H1 (cell line): ENCODE measurements at places on chromosomes 13 and 19.

GRCh38 chr19:15869873-15870272 lies 28.0 kb downstream of the CYP4F2 start:
- DNase-seq = no peak
- H3K27ac ChIP-seq = no peak overlapping the region
- no peaks in the 10 kb centered on the region for H3K27me3 ChIP-seq

GRCh38 chr13:40377783-40378182 lies 288.7 kb downstream of the FOXO1 start:
- no peak for DNase-seq
- no peaks in the 10 kb centered on the region for H3K27me3 ChIP-seq
- no peak overlapping the region for H3K27ac ChIP-seq
- no peaks in the 10 kb centered on the region for H3K36me3 ChIP-seq

DNA sequence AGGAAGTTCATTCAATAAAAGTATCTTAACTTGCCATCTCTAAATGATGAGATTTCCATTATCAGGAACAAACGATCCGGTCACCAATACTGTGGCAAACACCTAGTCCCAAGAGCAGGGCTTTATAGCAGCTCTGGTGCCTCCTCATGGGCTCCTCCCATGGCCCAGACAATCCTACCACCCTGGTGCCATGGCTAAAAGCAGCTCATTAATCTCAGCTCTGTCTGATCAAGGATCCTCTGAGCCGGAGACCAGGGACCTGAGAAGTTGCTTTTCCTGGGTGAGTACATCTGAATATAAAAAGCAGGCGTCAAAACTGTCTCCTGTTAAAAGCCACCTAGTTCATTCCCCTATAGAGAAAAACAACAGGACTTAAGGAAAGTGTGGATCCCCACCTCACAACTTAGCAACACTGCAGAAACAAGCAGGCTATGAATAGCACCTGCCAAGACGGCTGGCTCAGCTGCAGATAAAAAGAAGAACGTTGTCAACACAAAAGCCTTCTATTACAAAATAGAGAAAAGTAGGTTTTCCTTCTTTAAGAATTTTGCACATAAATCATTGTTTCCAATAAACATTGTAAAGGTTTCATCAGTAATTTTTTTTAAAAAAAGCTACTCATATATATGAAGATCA lies 30.3 kb downstream of the TSHZ3 start:
- peaks cover 21% of the 10 kb centered on the region for H3K4me1 ChIP-seq
- no peak overlapping the region for H3K27ac ChIP-seq
- DNase-seq = no peak
- H3K36me3 ChIP-seq = no peaks in the 10 kb centered on the region
- no peaks in the 10 kb centered on the region for H3K27me3 ChIP-seq
- H3K4me3 ChIP-seq = no peak overlapping the region

- H3K27me3 ChIP-seq = no peaks in the 10 kb centered on the region; the same call in 1 of the 2 replicates
- no peak overlapping the region for H3K4me3 ChIP-seq
- DNase-seq = no peak
- no peaks in the 10 kb centered on the region for H3K36me3 ChIP-seq
- no peak overlapping the region for H3K27ac ChIP-seq
- peaks cover 4% of the 10 kb centered on the region for H3K4me1 ChIP-seq
These were observed 5.2 kb upstream of the ZNF628 start for GRCh38 chr19:55471266-55471665.

- no peak overlapping the region for H3K27ac ChIP-seq
- no peaks in the 10 kb centered on the region for H3K4me1 ChIP-seq
- no peaks in the 10 kb centered on the region for H3K27me3 ChIP-seq
- no peak overlapping the region for H3K4me3 ChIP-seq
- no peak for DNase-seq
- peaks cover 72% of the 10 kb centered on the region for H3K36me3 ChIP-seq
These were observed 29.5 kb downstream of the UPF1 start for GRCh38 chr19:18861235-18861634.

DNA sequence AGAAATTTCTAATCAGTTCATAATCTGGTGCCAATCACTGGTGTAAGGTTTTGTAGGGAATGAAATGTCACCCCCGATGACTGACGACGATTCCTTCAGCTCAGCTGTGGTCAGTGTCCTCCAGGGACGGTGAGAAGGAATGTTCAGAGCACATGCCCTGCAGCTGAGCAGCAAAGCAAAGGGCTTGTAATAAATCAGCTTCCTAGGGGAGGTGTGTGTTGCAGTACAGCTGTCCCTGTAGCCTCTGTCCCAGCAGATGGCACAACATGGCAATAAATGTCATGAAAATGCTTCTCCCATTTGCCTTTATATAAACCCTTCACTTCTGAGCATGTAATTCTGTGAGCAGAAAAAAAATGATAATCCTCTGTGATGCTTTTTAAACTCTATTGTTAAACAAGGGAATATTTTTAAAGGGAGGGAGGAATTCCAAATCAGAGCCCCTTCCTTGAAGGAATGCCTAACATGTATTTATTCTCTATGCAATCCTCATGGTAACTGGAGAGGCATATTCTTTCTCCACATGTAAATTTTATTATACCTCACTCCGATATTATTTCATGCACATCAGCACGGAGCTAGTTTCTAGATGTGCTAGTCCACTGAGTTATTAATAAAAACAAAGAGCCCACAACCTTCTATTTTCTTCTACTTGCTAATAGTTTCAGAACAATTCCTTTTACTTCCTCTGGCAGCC lies 102.5 kb downstream of the FAM216B start:
- H3K27me3 ChIP-seq = no peaks in the 10 kb centered on the region
- no peak overlapping the region for H3K27ac ChIP-seq
- H3K4me3 ChIP-seq = no peak overlapping the region
- peak; percentile 42 for DNase-seq

- no peak for DNase-seq
- no peaks in the 10 kb centered on the region for H3K27me3 ChIP-seq
- H3K4me1 ChIP-seq = no peaks in the 10 kb centered on the region
- H3K4me3 ChIP-seq = no peak overlapping the region
- no peak overlapping the region for H3K27ac ChIP-seq
These were observed 8.3 kb upstream of the SYCN start for GRCh38 chr19:39212375-39212742.

GRCh38 chr13:28991764-28992163 lies 171.6 kb downstream of the MTUS2 start:
- H3K27me3 ChIP-seq = no peaks in the 10 kb centered on the region
- H3K27ac ChIP-seq = no peak overlapping the region
- no peaks in the 10 kb centered on the region for H3K4me1 ChIP-seq
- no peaks in the 10 kb centered on the region for H3K36me3 ChIP-seq
